ENCODE measurements at places on chromosomes 7 and 10. TPM values are rescaled to one million over a fixed set of nuclear protein-coding genes. Genes with fewer than 3 reads are reported as not detected.

DNA sequence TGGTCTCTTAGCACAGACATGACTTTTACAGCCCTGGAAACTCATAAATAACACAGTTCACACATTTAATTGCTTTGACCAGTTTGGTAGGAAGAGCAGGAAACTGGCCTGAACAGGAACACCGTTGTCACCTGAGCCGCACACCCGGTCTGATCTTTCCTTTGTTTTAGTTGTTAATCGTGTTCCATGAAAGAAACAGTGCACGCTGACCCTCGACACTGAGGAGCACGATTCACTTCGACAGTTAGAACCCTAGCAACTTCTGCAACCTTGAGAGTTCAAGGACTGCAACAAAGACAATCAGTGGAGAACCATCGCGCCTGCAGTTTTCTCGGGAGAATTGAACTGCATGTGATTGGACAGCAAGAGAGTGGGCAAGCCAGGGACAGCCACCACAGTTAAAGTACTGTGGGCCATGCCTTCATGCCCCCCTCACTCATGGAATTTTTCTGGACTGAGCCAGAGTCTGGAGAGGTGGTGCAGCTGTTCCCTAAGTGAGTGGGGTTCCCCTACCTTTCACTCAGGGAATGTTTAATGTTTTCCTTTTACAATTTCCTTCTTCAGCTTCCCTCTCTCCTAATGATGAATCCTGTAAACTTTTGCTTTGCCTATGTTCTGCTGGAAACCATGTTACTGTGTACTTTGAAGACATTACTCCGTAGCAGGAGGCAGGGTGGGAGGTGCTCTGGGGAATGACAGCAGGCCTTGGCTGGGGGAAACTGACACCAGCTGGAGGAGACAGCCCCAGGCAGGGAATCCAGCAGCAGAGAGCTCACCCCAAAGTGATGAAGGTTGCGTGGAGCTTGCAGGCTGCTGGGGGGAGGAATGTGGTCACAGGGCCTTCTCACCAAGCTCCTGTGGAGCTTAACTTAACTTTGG is 198.7 kb downstream of the ZNF438 start:
- no peak for DNase-seq

DNA sequence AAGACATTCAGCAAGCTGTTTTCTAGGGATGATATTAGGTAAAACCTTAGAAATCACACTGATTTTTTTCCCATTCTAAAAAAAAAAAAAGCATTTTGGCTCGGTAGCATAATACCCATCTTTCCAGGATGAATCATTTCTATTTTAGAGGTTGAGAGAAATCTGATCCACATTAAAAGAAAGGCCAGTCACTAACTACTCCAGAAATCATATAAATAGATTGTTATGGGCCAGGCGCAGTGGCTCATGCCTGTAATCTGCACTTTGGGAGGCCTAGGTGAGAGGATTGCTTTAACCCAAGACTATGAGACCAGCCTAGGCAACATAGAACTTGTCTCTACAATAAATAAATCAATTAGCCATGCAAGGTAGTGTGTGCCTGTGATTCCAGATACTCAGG is 164.3 kb downstream of the BAMBI start:
- peak; percentile 16 for DNase-seq

The WASL gene
- 34.7 TPM for total RNA-seq

DNA sequence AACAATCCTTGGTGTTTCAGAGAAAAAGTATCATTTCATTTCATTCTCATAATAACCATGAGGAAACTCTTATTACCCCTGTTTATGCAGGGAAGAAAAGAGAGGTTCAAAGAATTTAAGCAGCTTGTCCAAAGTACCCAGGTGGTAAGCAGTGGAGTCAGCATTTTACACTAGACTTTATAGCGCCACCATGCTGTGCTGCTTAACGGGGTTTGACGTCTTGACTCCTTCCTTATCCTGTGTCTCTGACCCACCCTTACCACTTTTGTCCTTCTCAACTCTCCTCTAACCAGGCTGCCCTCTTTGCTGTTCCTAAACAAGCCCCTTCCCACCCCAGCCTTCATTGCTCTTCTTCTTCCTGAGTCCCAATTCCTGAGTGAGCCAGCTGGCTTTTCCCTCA is 117.0 kb upstream of the AHR start:
- no peak for DNase-seq

The SKIDA1 gene
- 0.56 TPM for total RNA-seq

The PITX3 gene
- total RNA-seq = not detected

The MCM10 gene
- 3.5 TPM for total RNA-seq

DNA sequence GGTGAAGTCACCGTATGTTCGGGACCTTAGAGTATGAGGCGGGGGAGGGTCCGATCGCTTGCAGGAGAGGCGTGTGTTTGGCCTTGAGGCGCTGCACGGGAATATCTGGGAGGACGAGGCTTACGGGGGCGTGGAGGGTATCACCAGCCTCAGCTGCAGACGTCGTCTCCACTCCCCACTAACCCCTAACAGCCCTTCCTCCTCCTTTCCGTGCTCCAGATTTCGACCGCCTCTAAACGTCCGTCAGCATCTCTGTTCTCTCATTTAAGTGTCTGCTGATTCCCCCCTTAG is 23.5 kb upstream of the ZNF12 start:
- DNase-seq = no peak

- no peak for DNase-seq
These were observed 13.2 kb upstream of the CAMK2B start for GRCh38 chr7:44338600-44338999.

GRCh38 chr7:55500117-55500756 is 72.1 kb downstream of the VOPP1 start:
- no peak for DNase-seq

GRCh38 chr7:39745320-39745719 is 121.9 kb downstream of the RALA start:
- no peak for DNase-seq

DNA sequence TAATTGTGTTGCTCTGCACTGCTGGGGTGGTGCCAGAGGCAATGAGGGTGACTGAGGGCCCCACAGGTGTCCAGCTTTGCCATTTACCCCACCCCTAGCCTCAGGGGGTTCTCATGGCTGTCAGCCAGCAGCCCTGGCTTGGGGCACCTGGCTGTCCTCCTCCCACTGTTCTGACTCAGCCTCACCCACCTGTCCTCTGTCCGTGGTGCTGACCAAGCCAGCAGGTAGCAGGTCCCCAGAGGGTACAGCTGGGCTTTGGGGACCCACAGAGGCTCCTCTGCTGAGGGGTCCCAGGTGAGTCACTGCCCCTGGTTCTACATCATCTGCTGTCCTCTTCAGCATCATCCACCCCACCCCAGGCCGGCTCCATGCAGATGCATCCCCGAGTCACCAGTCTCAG is 32.2 kb upstream of the ZNF716 start:
- no peak for DNase-seq
